ENCODE measurements at places on chromosomes 5 and 9.

DNA sequence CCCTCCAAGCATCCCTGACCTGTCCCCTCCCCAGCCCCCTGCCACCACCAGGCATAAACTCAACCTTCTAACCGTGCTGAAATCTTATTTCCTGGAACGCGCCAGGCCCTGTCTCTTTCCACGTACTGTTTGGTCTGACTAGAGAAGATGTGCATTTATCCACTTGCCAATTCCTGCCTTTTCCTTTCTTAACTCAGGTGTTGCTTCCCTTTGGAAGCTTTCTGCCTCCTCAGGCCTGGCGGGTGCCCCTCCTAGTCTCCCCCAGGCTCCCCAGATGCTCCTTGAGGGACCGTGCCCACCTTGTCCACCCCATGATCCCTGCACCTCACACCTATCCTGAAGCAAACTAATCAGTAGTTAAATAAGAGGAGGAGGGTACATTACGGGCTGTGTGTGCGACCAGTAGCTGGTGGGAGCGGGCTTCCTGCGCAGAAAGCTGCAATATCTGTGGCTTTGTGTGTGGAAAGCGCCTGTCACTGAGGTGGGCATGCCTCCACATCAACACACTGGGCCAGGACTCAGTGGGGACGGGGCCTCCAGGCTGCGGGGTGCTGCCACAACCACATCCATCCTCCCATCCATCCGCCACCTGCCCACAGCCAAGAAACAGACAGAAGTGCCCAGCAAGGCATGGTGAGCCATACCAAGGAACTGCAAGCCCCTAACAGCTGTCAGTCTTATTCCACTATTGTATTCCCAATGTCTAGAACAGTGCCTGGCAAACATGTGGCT, 73.5 kb downstream of the COL23A1 start:
- no peak for DNase-seq

- DNase-seq: no peak
Observed at GRCh38 chr9:90540734-90541133, 101.9 kb downstream of the DIRAS2 start.

DNA sequence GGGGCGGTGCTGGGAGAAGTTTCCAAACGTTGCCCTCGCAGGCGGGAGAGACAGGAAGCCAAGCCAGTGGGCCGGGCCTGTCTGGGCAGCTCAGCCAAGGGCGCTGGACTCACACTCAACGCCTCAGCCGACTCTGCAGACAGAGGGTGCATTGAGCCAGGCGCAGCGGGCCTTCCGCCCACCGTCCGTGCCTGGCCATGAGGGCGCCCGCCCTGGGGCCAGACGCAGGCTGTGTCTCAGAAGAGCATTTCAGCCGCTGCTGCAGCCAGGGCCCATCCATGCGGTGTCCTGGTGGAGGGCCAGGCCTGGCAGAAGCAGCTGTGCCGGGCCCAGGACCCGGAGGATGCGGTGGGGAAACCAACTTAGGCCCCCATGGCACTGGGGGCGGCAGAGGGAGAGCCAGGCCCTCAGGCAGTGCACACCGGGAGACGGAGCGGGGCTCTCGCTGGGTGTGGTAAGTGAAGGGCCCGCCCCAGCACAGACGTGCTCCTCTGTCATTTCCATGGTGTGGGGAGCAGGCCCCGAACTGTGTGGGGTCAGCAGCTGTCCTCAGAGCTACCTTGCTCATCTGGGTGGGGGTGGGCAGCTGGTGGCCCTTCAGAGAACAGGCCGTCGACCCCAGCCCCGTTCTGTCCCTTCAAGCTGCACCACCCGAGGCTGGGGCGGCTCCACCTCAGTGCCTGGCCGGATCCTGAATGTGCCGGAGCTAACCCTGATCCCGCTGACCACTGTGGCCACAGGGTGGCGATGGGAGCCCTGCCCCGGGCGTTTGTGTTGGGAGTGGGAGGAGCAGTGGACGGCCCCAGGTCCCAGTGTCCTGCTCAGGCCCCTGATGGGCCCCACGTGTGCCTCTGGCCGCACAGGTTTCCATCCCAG, 18.0 kb downstream of the DNLZ start:
- no peak for DNase-seq

DNA sequence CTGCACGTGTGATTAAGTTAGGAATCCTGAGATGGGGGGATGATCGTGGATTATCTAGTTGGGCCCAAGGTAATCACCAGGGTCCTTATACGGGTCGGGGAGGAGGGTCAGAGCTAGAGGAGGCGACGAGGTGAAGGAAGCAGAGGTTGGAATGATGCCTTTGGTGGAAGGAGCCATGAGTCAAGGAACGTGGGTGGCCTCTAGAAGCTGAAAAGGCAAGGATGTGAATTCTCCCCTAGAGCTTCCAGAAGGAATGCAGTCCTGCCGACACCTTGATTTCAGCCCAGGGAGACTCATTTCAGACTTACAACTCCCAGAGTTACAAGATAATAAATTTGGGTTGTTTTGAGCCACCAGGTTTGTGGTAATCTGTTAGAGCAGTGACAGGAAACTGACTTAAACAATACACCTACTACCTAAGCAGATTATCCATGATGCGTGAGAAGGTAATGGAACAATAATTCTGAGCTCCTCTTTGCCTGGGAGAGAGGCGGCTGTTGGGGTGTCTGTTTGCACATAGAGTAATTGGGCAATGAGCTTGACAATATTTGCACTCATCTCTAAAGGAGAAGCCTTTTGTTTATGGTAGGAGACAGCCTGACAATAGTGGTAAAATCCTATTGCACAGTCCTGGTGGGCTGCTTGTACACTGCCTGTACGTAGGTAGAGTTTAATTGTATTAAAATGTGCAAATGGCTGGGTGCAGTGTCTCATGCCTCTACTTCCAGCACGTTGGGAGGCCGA, 129.3 kb upstream of the IER5L start:
- no peak for DNase-seq

- DNase-seq: no peak
Observed at GRCh38 chr5:68359699-68360098, 144.1 kb downstream of the PIK3R1 start.

DNA sequence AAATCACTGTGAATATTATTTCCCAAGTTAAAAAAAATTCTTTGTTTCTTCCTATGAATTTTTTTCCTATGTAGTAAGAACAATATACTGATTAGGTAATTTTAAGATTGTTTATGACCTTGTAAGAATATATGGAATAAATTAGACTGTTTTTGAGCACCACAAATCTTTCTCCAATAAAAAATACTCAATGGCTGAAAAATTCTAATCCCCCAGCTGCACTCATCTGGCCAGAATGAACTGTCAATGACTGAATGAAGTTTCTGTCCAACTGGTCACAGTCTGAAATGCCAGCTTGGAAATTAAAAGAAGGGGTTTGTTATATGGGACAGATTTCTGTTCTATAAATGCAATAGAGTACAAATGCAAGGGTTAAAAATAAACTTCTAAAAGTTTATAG, 569.5 kb upstream of the SEMA6A start:
- no peak for DNase-seq

Measured in stimulated activated CD8-positive, alpha-beta memory T cell treated with anti-CD3 and anti-CD28 coated beads, Interleukin-4, amount 100 ng/mL, for 1 hour (primary cell).